ENCODE measurements at places on chromosomes 7 and 10. TPM values are rescaled to one million over a fixed set of nuclear protein-coding genes. Genes with fewer than 3 reads are reported as not detected.

DNA sequence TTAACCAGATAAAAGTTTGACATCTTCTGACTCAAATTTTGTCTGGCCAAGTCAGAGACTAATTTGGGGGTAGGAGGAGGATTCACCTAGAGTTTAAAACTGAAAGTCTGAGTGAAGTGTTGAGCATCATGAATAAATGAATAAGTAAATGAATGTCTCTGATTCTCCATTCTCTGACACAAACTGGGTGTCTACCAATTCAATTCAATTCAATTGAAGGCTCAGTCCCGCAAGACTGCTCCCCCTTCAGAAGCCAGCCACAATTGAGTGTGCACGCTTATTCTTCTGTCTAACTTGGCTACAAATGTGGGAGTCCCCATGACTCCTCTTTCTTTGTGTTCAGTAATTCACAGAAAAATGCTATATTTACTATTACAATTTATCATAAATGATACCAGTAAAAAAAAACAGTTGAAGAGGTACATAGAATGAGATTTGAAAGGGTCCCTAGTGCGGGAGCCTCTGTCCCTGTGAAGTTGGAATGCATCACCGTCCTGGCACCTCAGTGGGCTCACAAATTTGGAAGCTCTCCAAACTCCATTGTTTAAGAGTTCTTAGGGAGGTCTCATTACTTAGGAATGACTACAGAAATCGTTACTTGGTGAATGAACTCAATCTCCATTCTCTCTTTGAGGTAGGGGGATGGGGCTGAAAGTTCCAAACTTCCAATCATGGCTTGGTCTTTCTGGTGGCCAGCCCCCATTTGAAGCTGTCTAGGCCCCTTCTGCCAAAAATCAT, 243.7 kb upstream of the PHYHIPL start:
- no peak overlapping the region for H3K4me3 ChIP-seq
- H3K27ac ChIP-seq: no peak overlapping the region
- no peaks in the 10 kb centered on the region for H3K36me3 ChIP-seq
- H3K4me1 ChIP-seq: no peaks in the 10 kb centered on the region
- no peak for DNase-seq
- no peaks in the 10 kb centered on the region for H3K27me3 ChIP-seq

Gene GPR146
- 8.7 TPM for total RNA-seq

- H3K36me3 ChIP-seq: no peaks in the 10 kb centered on the region
- H3K4me1 ChIP-seq: peaks cover 32% of the 10 kb centered on the region
- H3K4me3 ChIP-seq: peak overlapping the region; percentile 52
- no peaks in the 10 kb centered on the region for H3K27me3 ChIP-seq
Measured at GRCh38 chr10:127907411-127908105, 655 bp downstream of the PTPRE start.

Gene ADAM22
- 7.8 TPM for total RNA-seq

Gene INTS15
- total RNA-seq: 24.5 TPM

Gene KIAA1549
- 3.8 TPM for total RNA-seq

GRCh38 chr7:132773527-132773956, 197.3 kb upstream of the PLXNA4 start:
- H3K36me3 ChIP-seq: no peaks in the 10 kb centered on the region
- no peaks in the 10 kb centered on the region for H3K27me3 ChIP-seq
- H3K4me1 ChIP-seq: no peaks in the 10 kb centered on the region
- H3K4me3 ChIP-seq: no peak overlapping the region
- no peak for DNase-seq
- H3K27ac ChIP-seq: no peak overlapping the region

Gene ITGB8
- 8.7 TPM for total RNA-seq

- no peak overlapping the region for H3K27ac ChIP-seq
- H3K4me1 ChIP-seq: no peaks in the 10 kb centered on the region
- DNase-seq: no peak
- no peaks in the 10 kb centered on the region for H3K36me3 ChIP-seq
Measured at GRCh38 chr10:131555406-131555805, 243.9 kb upstream of the TCERG1L start.

DNA sequence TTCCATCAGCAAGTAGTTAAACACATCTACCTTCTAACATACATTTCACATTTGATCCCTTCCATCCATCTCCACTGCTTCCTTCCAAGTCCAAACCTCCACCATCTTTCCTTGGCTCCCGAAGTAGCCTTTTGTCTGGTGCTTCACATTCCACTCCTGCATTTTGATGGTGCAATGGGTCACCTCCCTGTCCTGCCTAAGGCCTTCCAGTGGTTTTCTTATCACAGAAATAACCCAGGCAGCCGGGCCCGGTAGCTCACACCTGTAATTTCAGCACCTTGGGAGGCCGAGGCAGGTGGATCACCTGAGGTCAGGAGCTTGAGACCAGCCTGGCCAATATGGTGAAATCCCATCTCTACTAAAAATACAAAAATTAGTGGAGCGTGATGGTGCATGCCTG, 44.5 kb downstream of the EMX2 start:
- H3K27me3 ChIP-seq: peaks cover 4% of the 10 kb centered on the region
- H3K4me3 ChIP-seq: no peak overlapping the region

Gene SEM1
- total RNA-seq: 48.7 TPM

Gene SLIT1
- 0.14 TPM for total RNA-seq

Gene ELFN1
- 1.2 TPM for total RNA-seq

- H3K4me1 ChIP-seq: no peaks in the 10 kb centered on the region
- no peaks in the 10 kb centered on the region for H3K27me3 ChIP-seq
- DNase-seq: no peak
- H3K27ac ChIP-seq: no peak overlapping the region
Measured at GRCh38 chr10:81096558-81096957, 558.9 kb downstream of the SH2D4B start.

DNA sequence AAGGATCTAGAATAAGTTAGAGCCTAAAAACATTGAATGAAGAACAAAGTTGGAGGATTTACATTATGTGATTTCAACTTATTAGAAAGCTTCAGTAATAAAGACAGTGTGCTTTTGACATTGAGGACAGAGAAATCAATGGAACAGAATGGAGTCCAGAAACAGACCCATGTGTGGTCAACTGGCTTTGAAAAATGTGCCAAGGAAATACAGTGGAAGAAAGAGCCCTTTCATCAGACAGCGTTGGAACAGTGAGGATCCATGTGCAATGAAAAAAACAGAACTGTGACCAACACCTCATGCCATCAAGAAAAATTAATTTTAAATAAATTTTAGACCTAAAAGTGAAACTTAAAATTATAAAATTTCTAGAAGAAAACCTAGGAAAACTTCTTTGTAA, 50.6 kb upstream of the LRRC18 start:
- H3K4me3 ChIP-seq: no peak overlapping the region
- no peaks in the 10 kb centered on the region for H3K36me3 ChIP-seq
- H3K27me3 ChIP-seq: no peaks in the 10 kb centered on the region
- H3K4me1 ChIP-seq: no peaks in the 10 kb centered on the region
- no peak for DNase-seq
- no peak overlapping the region for H3K27ac ChIP-seq

DNA sequence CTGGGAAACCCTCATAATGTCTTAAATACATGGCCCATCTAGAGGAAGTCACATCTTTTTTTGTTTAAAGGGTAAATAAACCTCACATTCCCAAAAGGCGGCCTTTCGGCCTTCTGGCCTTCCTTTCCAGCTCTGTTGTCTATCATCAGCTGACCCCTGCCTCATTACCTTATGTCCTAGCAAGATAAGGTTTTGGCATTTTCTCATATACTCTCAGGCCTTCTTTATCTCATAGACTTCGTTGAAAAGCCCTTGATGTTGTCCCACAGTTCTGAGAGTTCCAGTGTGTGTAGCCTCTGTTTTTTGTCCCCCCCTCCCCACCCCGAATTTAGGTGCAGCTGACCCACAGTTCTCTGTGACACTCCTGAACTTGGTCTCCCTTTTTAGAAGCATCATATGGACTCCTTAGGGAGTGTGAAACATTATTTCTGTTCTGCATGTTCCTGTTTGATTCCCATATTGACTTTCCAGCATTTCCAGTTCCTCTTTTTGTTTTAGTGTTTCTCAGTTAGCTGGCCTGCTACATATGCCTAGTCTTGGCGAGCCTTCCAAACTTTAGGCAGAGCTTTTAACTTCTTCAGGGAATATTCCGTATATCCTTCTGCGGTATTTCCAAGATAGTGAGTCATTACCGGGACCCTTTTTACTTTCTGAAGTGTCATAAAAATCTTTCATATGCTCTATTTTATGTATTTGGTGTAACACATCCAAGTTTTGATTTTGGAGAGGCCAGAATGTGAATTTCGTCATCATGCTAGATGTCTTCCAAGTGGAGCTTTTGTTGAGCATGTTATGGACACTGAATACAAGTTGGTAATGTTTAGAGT, 138.5 kb downstream of the LRRC4 start:
- no peak overlapping the region for H3K4me3 ChIP-seq
- no peaks in the 10 kb centered on the region for H3K36me3 ChIP-seq
- no peak for DNase-seq
- H3K4me1 ChIP-seq: peaks cover 13% of the 10 kb centered on the region
- H3K27me3 ChIP-seq: no peaks in the 10 kb centered on the region

GRCh38 chr7:99219185-99219767, 11.4 kb upstream of the KPNA7 start:
- DNase-seq: no peak
- no peak overlapping the region for H3K4me3 ChIP-seq
- H3K36me3 ChIP-seq: no peaks in the 10 kb centered on the region
- H3K4me1 ChIP-seq: no peaks in the 10 kb centered on the region

Gene GPC2
- total RNA-seq: 0.69 TPM

DNA sequence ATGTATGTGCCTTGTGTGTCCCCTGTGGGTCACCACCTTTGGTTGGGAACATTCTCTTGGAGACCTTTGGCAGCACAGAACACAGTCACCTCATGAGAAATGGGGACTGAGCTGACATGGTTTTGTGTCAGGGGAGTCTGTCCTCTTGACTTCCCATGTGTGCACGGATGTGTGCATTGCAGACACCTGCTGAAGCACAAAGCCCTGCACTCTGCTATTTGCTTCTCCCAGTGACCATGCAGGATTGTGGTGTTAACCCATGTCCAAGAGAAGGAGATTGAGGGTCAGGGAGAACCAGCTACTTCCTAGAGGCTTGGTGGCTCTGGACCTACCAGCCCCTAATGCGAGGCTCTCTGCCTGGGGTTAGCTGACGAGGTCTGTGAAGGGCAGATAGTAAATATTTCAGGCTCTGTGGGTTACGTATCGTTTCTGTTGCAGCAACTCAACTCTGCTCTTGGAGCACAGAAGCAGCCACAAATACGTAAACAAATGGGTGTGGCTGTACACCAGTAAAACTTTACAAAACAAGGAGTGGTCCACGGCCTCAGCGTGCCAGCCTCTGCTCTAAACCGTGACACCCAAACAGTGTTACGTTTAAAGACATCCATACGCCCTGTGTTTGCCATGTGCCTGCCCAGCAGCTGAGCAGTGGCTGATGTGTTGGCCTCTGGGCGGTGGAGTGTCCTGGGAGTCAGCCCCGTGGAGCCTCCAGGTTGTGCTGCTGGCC, 51.7 kb downstream of the ADCY1 start:
- H3K27me3 ChIP-seq: no peaks in the 10 kb centered on the region
- no peaks in the 10 kb centered on the region for H3K4me1 ChIP-seq
- DNase-seq: no peak
- no peak overlapping the region for H3K4me3 ChIP-seq

- DNase-seq: no peak
- H3K27ac ChIP-seq: no peak overlapping the region
- no peaks in the 10 kb centered on the region for H3K36me3 ChIP-seq
- H3K4me3 ChIP-seq: no peak overlapping the region
Measured at GRCh38 chr10:99370993-99371392, 41.8 kb downstream of the CNNM1 start.

GRCh38 chr7:44325201-44325671, at the start of gene CAMK2B:
CAMK2B (minus strand) TSS chr7:44325594; CDS start chr7:44325421, 173 bp downstream.
- peaks cover 8% of the 10 kb centered on the region for H3K27me3 ChIP-seq
- no peak within 1 kb of the TSS for H3K4me3 ChIP-seq
- no peak within 1 kb of the TSS for H3K27ac ChIP-seq
- H3K4me1 ChIP-seq: no peaks in the 10 kb centered on the region
- DNase-seq: no peak

DNA sequence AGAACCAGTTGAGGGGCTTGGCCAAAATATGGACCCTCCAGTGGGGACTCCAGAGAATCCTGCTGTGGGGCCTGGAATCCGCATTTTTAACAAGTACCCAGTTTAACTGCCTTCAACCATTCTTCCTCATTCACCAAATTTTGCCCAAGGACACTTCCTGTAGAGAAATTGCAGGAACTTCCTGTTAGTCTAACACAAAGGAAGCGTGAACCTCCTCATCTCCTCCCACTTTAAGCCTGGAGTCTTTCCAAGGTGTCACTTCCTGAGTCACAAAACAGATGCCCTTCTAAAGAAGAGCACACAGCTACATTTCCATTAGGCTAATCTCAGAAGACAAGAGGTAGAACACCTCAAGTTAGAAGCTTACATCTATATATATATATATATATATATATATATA, 188.4 kb downstream of the PPP1R17 start:
- H3K27me3 ChIP-seq: no peaks in the 10 kb centered on the region
- no peaks in the 10 kb centered on the region for H3K36me3 ChIP-seq
- H3K4me3 ChIP-seq: no peak overlapping the region
